ENCODE measurements at places on chromosomes 1 and 21.

- no peak for DNase-seq
These were observed 10.9 kb downstream of the ADAMTS1 start for GRCh38 chr21:26834181-26834905.

DNA sequence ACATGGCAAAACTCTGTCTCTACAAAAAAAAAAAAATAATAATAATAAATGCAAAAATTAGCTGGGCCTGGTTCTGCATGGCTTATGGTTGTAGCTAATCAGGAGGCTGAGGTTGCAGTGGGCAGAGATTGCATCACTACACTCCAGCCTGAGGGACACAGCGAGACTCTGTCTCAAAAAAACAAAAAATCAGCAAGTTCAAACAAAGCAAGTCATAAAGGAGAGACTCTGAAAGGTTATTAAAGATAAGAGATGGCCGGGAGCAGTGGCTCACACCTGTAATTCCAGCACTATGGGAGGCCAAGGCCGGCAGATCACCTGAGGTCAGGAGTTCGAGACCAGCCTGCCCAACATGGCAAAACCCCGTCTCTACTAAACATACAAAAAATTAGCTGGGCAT lies 28.8 kb downstream of the COP1 start:
- no peak for DNase-seq

DNA sequence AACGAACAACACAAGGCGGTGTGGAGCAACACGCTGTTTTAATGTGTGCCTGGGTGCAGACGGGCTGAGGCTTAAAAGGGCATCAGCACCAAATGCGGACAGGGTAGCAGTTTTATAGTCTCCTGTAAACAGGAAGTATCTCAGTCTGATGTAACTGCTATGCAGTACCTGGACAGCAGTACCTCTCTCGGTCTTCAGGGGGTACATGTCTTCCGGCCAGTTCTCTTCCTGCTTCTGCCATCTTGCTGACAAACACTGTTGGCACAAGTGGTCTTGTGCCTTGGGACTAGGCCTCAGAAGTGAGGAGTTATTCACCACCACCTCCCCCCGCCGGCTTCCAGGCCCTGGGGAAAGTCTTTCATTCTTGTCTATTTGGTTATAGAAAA lies 49.7 kb upstream of the APOBEC4 start:
- no peak for DNase-seq

DNA sequence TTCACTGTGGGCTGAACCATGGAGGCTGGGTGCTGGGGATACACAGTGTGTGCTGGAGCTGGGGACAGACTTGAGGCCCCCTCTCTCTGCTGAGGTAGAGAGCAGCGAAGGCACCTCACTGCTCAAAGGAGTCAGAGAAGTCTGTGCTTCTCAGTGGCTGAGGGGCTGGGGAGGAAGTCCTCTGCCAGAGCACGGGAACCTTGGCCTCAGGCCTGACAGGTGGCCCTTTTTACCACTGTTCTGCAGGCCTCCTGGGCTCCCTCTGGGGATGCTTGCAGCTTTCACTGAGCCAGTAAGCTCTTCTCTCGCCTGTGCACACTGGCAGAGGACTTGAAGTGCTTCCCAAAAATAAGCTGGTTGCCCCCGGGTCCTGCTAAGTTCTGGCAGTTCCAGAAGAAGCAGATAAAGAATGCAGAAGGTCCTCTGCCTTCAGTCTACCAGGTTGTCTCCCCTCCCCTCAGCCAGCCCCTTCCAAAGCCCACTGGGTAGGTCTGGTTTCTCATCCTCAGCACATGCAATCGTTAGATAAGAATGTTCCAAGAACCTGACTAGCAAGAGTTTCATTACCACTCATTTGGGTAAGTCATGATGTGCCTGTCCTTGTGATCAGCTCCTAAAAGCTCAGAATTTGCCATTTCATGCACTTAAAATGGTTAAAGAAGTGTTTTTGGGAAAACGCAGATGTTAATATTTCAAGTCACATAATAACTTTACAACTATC lies 53.9 kb downstream of the TENT5C start:
- DNase-seq: no peak

GRCh38 chr1:35120458-35121133 lies 41.4 kb downstream of the ZMYM1 start:
- no peak for DNase-seq

- DNase-seq: no peak
These were observed 22.4 kb upstream of the FCER1A start for GRCh38 chr1:159279773-159280172.

DNA sequence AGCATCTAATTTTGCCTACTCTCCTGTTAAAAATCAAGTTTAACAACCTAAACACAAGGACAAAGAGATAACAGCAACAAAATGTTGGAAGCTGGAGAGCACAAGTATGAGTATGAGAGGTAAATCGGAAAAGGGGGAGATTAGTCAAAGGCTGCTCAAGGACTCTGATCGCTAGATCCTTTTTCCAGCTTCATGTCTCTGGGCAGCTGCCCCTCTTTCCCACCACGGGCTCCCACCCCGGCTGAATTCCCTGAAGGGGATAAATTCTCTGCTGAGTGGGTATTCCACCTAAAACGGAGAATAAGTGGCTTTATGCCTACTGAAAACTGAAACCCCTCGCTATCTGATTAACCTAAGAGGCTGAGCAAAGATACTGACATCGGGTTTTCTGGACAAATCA lies 696 bp upstream of the CTBS start:
- DNase-seq: no peak

GRCh38 chr1:91929250-91929649 lies 20.0 kb upstream of the BRDT start:
- no peak for DNase-seq
